ENCODE measurements at places on chromosomes 7 and 10.

DNA sequence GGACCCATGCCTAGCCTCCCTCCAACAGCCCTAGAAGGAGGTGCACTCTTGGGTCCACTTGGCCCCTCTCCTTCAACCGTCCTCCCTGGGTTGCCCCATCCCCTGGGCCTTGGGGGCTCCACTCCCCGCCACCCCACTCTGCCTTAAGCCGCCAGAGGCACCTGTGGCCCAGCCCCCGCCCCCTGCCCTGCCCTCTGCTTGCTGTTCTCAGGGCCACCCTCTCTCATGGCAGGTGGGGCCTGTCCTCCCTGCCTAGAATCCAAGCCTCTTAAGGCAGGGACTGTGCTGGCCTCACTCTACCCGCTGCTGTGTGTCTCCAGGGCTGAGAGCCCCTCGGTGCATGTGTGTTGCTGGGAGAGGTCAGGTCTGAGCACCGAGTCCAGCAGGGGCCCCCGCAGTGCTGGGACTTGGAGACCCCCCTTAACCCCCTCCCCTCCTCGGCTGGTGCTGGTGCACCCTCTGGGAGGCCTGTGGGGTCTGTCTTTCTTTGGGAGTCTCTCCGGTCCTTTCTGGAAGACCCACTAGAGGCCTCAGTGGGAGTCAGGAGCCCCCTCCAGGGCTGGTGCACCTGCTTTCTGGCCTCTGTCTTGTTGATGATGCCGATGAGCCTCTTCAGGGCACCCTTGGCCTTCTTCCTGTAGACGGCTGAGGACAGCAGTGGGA is 43.8 kb downstream of the CFAP46 start:
- DNase-seq, result no peak

DNA sequence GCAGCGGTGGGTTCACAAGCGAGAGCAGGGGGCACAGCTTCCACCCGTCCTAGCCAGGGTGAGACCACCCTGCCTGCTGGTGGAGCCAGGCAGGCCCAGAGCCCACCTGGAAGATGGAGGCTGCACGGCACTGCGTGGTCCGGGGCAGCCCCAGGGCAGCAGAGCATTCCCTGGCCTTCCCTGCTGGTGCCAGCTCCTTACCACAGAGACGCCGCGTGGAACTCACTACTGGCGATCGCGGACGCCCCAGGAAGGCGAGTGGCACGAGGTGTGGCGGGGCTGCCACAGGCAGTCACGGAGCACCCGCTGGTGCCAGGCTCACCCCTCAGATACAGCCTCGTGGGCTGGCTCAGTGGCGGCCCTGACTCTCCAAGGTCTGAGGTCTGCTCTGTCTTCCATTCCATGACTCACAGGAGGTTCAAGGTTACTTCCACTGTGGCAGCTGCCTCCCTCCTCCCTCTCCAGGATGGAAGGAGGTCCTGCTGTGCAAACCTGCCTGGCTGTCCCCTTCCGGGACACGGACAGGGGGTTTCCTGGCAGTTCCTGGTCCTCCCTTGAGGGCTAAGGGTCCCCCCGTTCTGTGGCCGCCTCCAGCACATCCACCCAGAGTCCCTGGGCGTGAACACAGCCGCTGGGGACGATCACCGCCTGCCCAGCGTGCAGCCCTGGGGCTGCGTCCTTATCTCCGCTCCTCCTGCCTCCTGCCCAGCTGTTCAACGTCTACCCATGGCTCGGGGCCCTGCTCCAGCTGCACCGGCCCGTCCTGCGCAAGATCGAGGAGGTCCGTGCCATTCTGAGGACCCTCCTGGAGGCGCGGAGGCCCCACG is 3.1 kb downstream of the CYP2W1 start:
- DNase-seq, result no peak

DNA sequence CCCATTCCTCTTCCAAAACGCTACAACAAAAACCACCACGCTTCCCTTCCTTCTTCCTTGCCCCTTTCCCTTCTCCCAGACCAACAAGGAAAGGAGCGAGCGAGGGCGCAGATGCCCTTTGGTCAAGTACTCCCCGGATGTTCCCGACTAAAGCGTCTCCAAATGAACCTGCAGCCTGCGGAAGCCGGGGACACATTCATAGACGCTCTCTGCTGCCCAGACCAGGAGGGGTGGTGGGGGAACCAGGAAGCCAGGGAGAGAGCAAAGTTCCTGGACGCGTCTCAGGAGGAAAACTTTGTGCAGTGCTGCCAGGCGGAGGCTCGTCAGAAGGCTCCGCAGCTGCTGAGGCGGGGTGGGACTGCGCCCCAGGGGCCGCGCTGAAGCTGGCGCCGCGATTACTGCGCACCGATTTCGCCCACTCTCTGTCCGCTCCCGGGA is 754 bp downstream of the SEMA3D start:
- no peak for DNase-seq

DNA sequence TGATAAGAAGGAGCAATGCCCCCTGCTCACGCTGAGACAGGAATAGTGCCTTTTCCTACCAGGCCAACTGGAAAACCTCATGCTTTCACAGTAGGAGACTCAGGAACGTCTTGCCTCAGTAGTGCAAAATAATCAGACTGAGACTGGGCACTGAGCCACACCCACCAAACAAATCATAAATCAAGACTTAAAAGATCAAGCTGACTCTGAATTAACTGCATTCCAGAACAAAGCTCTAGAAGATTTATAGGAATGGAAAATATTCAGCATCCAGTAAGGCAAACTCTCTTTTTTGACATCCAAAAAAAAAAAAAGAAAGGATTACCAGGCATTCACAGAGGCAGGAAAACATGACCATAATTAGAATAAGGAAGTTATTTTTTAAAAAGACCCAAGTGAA is 30.5 kb upstream of the SLC18A3 start:
- DNase-seq, result no peak

GRCh38 chr10:55500931-55501559 is 700.0 kb upstream of the PCDH15 start:
- DNase-seq, result no peak
